Activated CD4-positive, alpha-beta T cell treated with anti-CD3 and anti-CD28 coated beads, Interleukin-2, Interleukin-4, amounts not matched to agents 100 ng/mL and 50 ng/mL, durations not matched to agents 16 hours and 8 hours (primary cell): ENCODE measurements at places on chromosomes 4 and X.

GRCh38 chr4:78675325-78675724 lies 100.8 kb upstream of the BMP2K start:
- no peak for DNase-seq

GRCh38 chr4:41643331-41643730 lies 105.2 kb downstream of the PHOX2B start:
- no peak for DNase-seq

- DNase-seq = no peak
Observed at GRCh38 chr4:92074839-92075238, 228.9 kb upstream of the GRID2 start.

- peak; percentile 57 for DNase-seq
Observed at GRCh38 chr4:83561381-83561780, 25.5 kb downstream of the GPAT3 start.

- no peak for DNase-seq
Observed at GRCh38 chr4:153341575-153342090, 2.9 kb upstream of the MND1 start.

GRCh38 chrX:76922100-76922499 lies 494.6 kb downstream of the MAGEE1 start:
- no peak for DNase-seq

GRCh38 chrX:154505734-154506133 lies 10.3 kb downstream of the FAM3A start:
- DNase-seq = no peak

DNA sequence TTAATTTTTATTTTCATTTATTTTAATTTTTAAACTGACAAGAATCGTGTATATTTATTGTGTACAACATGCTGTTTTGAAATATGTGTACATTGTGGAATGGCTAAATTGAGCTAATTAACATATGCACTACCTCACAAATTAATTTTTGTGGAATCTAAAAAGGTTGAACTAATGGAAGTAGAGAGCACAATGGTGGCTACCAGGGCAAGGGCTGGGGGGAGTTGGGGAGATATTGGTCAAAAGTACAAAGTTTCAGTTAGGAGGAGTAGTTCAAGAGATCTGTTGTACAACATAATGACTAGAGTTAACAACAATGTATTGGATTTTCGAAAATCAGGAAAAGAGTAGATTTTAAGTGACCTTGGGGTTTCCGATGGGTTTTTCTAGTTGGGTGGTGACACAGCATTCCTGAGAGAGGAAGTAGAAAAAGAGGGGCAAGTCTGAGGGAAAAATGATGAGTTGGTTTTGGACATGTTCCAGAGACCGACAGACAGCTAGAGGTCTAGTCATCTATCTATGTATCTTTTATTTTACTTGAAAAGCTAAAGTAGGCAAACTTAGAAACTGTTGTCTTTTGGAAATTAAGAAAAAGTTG lies 23.2 kb downstream of the APOO start:
- no peak for DNase-seq

DNA sequence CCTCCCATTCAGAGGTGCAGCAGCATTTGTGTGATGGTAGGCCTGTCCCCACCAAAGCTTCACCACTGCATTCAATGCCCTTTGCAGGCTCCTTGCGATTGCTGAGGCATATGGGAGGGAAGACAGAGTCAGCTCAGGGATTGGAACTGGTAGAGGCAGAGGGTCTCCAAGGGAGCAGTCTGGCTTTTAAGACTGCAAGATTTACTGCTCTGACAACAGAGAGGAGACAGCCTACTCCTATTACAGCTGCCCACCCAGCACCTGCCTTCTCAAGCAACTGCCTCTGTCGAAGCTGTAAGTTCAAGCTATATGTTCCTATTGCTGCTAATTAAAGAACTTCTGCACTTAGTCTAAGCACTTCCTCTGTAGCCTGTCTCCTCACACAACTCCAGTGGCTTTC lies 481.8 kb downstream of the FGF13 start:
- DNase-seq = no peak

DNA sequence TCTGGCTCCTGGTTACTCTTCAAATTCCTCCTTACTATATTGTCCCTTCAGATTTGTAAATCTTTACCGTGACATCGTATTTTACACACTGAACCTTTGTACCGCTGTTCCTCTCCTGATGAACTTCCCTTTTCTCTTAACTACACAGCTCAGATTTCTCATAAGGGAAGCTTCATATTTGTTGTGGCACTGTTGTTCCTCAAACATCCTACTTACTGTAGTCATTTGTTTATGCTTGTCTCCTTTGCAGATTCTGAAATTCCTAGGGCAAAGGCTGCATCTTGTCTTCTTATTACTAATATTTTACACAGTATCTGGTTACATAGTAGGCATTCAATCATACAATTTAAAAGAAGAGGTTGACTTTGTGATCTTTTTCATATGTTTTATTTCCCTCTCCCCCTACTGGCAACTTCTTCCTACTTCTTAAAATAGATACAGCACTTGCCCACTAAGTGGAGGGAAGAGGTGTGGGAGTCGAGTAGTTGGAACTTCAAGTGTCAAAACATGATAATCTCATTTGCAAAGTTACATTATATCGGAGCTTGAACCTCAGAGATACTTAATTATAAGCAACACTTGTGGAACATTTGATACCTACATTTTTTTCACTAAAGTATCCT lies 50.0 kb downstream of the TET2 start:
- no peak for DNase-seq

DNA sequence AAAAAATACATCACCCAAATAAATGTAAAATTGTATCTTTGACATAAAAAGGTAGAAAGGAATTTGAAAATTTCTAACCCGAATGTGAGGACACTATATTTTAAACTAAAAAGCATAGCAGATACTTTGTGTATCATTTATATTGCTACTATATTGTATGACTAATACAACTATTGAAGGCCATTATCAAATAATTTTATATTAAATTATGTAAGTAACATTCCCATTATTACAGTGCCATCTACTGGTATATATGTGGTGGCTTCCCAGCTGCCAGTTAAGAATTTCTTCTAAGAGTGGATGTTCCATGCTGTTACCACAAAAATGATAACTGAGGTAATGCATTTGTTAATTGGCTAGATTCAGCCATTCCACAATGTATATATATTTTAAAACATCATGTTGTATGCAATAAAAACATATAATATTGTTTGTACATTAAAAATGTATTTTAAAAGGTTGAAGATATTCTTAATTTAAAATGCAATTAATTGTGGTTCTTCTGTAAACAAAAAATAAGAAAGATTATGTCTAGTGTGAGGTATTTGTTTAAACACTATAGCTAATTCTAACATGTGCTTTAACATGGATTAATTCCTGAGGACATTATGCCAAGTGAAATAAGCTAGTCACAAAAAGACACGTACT lies 65.3 kb downstream of the EGF start:
- peak; percentile 17 for DNase-seq

- no peak for DNase-seq
Observed at GRCh38 chr4:4852591-4853362, 6.7 kb upstream of the MSX1 start.

DNA sequence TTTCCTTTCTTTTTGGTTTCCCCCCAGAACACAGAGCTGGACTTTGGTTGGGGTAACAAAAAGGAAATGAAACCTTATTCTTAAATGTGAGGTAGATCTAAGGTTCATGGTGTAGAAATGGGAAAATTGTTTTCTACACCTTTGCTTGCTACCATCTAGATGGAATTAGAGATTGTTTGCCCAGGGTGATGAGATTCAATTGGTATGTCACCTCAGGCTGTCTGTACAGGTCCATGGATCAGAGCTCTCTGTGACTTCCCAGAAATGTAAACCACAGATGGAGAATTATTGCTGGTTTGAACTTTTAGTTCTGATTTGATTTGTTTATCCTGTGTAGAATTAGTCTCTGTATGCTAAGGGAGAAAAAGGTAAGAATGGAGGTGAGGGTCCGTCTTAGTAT lies 146.7 kb downstream of the PCDH7 start:
- no peak for DNase-seq

GRCh38 chrX:1727531-1728027 lies 112.7 kb downstream of the ASMT start:
- DNase-seq = no peak

GRCh38 chrX:103330681-103331288 lies 746 bp downstream of the TCEAL7 start:
- no peak for DNase-seq

DNA sequence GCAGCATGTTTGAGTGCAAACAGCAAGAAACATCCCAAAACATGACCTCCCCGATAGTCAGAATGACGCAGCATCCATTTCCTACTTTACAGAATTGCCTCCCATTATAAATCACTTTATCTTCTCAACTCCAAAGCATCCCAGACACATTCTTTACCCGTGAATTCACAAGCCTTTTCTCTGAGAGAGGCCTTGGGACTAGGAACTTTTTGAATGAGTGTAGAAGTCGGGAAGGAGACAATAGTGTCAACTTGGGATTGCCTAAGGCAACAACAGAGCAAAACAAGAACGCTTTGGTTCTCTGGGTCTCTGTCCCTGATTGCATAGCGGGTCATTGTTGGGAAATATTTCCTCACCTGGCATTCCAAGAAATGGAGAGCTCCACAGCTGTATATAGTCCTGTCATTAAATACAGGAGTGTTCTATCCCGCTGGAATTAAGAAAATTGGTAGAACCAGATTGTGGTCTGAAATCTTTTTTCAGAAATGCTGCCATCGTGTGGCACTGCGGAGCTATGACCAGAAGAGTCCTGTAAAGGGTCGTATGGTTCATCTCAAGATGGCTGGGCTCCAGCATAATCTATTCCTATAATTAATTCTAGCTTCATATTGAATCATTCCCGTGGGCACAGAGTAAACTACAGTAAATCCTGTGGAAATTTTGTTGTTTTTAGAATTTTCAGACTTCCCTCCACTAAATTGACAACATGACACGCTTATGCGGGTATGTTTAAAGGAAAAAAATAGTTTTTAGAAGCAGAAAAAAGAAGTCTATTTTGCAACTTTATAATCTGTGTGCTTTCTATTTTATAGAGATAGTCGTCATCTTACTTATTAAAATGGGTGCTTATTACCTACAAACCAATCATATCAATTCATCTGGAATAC lies 2.0 kb upstream of the SPP1 start:
- peak; percentile 37 for DNase-seq

GRCh38 chr4:88879991-88880390 lies 177.0 kb downstream of the FAM13A start:
- DNase-seq = no peak

GRCh38 chr4:120948382-120948781 lies 25.9 kb upstream of the PRDM5 start:
- no peak for DNase-seq

GRCh38 chr4:20127626-20128025 lies 124.1 kb upstream of the SLIT2 start:
- no peak for DNase-seq

DNA sequence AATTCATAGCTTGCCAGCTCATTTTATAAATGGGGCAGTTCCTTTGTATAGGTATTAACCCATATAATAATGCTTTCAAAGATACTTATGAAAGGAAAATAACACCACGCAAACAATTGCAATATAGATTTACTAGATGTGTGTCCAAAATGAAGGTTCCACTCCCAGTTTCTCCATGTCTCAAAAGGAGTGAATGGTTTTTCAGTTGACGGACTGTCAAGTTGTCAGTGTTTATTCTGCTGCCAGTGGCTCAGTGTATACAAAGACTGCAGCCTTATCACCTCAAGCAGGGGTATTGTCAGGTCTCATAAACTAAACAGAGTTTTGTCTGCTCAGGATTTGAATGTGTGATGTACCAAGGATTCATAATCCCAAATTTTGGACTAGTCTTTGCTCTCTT lies 585.3 kb upstream of the ATOH1 start:
- DNase-seq = no peak

- DNase-seq = no peak
Observed at GRCh38 chr4:109011241-109012026, 248.6 kb upstream of the ETNPPL start.

DNA sequence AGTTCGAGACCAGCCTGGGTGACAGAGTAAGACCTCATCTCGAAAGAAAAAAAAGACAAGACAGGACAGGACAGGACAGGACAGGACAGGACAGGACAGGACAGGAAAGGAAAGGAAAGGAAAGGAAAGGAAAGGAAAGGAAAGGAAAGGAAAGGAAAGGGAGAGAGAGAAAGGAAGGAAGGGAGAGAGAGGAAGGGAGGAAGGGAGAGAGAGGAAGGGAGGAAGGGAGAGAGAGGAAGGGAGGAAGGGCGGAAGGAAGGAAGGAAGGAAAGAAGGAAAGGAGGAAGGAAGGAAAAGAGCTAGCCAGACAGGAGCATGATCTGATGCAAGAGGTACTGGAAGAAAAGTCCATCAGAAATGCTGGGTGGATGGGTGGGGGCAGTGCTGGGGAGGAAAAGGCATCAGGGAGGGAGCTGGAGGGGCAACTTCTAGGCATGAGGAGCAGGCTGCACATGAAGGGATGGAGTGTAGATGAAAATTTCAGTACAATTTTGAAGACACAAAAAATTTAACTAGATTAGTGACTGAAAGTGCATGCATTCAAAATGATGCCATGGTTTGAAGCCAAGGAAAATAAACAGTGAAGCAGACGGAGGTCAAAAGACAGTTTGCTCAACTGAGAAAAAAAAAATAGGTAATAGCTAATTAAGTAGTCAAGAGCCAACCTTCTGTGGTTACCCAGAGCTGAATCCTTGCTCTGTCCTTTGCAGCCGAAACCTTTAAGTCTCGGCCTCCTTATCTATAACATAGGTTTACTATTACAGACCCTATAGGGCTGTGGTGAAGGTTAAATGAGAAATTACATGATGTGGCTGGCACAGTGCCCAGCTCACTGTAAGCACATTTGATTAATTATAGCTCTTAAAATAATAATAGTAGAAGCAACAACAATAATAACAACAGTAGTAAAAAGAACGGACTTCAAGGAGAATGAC lies 59.9 kb downstream of the ZNF827 start:
- no peak for DNase-seq

DNA sequence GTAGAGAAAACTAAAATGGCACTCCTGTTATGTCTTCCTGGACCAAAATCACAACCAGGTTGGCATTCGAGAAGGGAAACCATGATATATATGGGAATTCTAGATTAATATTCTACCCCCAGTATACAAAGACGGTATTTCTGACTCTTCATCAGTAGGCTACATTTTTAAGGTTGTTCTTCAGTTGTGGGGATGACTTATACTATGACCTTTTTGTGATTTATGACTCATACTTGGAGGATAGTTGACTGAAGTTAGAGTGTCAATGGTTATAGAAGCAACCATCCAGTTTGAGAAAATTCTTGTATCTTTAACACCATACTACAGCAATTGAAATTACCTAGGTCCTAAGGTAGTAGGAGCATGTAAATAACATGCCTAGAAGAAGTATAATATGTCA lies 49.8 kb upstream of the CYSLTR1 start:
- DNase-seq = peak; percentile 6

DNA sequence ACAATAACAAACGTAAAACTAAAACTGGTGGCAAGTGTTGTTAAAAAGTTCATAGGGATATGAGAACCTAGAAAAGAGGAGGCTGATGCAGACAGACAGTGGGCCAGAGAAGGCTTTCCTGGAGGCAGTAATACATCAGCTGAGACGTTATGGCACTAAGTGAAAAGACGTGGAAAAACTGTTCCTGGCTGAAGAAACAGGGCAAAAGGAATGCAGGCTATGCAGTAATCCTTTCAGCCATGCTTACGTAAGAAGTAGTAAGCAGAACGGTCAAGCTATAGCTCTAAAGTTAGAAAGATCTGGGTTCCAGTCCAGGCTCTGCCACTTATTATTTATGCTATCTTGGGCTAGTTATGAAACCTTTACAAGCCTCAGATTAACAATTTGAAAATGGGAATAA lies 6.4 kb downstream of the LAMTOR3 start:
- no peak for DNase-seq
